Cerebellar cortex (tissue), 1 donor: ENCODE measurements at places on chromosomes 4 and X.

DNA sequence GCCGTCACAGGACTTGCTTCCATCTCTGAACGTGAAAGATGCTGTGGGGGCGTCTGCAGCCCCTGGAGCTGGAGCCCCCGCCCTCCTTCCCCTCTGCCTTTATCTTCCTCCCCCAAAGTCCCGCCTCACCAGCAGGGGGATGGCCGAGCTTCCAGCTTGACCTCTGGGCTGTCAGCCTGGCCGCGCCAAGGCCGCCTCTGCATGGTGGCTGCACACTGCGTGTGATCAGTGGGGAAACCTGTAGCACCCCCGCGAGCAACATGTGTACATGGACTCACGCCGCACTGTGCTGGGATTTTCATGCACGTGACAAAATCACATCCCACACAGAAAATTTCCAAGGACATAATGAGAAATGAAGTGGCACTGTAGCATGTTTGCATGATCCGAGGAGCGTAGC lies 26.5 kb upstream of the PSAPL1 start:
- DNase-seq: no peak

DNA sequence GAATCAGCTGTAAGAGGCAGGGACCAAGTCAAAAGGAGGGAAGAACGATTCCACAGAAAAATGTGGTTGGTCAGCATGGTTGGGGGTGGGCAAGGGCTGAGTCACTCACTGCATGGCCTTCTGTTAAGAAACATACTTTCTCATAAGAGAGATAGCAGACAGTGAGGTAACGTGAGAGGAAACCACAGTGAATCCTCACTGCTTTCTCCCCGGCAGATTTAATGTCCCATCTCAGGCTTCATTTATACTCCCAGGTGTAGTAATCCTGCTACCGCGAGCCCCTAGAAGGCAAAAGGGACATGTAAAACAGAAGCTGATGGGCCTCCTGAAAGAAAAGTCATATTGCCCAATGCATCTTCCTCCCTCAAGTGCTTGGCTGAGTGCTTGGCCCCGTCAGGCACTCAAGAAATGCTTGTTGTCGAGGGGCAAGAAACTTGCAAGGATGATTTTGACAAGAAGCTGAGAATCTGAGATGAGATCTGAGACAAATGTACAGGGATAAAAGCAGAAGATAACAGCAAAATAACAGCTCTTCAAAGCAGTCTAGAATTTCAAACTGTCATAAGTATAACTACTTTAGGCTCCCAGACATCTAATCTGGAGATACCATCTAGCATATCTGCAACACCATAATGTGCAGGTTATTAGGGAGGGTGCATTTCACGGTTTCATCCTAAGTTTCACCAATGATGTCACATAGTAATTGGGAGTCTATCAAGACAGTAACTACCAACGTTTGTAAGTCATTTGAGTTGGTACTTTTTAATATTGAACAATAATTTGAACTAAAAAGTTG lies 40.2 kb downstream of the SH3KBP1 start:
- no peak for DNase-seq

DNA sequence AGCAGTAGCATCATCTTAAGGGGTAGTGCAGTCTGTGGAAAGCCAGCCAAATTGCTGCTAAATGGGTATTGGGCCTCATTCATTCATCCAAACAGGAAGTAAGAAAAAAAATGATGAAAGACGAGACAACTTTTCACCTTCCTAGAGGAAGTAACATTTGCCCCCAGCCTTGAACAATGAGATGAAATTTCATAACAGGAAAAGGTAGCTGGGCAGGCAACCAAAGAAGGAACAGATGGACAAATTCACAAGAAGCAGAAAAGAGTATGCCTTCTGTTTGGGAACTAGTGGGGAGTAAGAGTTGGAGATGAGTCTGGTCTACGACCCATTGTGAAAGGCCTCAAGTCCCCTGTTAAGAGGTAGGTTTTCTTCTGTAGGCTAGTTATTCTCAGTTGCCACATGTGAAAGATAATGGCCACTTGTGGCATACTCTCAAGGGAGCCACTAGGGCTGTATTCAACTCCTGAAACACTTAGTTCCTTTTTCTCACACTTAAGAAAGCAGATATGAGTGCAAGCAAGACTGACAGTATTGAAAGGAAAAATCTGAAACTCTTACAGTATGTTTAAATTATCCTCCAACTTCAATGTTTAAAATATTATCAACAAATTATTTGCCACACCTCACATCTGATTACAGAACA lies 190.4 kb downstream of the AR start:
- DNase-seq: no peak

DNA sequence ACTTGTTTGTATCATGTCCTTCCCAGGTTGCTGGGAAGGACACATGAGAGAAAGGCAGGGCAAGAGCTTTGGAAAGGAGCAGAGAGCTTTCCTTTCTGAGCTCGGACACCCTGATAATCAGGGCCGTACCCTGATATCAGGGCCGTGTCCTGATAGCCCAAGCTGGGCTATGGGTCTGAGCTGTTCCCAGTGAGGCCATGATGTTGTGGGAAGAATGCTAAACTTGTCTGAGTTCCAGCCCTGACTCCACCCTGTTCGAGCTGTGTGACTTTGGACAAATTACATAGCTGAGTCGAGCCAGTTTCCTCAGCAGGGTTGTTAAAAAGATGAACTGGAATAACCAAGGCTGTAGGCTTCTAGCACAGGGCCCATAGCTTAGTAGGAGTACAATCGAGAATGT lies 3.3 kb upstream of the CXCR3 start:
- no peak for DNase-seq

GRCh38 chr4:157961229-157961990 lies 211.4 kb downstream of the GASK1B start:
- no peak for DNase-seq

GRCh38 chr4:150952167-150952845 lies 62.8 kb downstream of the LRBA start:
- DNase-seq: no peak
